H1 (cell line): ENCODE measurements at places on chromosomes 5 and 9.

- DNase-seq, result no peak
These were observed 3.9 kb upstream of the MAN1B1 start for GRCh38 chr9:137082925-137083290.

DNA sequence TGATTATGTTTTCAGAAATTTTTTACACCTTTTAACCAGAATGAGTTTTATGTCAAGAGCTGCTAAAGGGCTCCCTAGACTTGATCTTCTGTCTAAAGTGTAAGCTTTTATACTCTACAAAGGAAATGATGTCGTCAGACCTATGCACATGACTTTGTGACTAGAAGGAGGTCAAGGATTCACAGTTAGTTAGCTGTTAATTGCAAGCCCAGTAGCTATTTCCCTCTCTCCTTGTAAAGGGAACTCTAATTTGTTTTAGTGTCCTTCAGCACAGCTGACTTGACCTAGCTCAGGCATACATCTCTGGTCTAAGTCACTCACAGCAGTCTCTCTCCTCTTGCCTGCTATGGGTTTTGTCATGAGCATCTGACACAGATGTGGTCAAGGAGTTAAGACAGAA lies 173.5 kb upstream of the NREP start:
- no peak for DNase-seq

GRCh38 chr5:21919414-21920022 lies 933.6 kb downstream of the CDH12 start:
- DNase-seq, result no peak

- DNase-seq, result no peak
These were observed 6.4 kb upstream of the NKD2 start for GRCh38 chr5:1002271-1002546.

DNA sequence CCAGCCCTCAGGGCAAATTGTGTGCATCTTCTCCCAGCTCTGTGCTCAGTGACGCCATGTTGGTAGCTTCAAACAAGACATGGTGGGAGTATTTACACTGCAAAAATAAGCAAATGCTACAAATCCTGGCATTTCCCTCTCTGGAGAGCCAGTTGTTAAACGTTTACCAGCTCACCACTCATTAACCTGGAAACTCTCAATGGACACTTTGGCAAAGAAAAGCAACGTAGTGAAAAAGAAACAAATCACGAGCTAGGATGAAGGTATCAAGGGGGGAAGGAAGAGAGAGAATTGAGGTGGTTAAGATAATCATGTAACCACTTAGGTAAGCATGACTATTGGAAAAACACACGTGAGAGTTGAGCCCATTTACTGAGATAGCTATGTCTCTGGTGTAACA lies 72.5 kb downstream of the MRPS30 start:
- DNase-seq, result no peak
